ENCODE measurements at places on chromosomes 7 and 10. TPM values are rescaled to one million over a fixed set of nuclear protein-coding genes. Genes with fewer than 3 reads are reported as not detected.
A peak's percentile ranks its signal among the peaks of the same experiment; 100 is the strongest.

TBX20 gene
- not detected for total RNA-seq

PRKCQ gene
- 9.5 TPM for total RNA-seq

ZNF316 gene
- 19.3 TPM for total RNA-seq

SPDYE9 gene
- total RNA-seq, result 0.17 TPM

- no peak for DNase-seq
Measured at GRCh38 chr10:128537834-128538330, 411.7 kb upstream of the MKI67 start.

DNA sequence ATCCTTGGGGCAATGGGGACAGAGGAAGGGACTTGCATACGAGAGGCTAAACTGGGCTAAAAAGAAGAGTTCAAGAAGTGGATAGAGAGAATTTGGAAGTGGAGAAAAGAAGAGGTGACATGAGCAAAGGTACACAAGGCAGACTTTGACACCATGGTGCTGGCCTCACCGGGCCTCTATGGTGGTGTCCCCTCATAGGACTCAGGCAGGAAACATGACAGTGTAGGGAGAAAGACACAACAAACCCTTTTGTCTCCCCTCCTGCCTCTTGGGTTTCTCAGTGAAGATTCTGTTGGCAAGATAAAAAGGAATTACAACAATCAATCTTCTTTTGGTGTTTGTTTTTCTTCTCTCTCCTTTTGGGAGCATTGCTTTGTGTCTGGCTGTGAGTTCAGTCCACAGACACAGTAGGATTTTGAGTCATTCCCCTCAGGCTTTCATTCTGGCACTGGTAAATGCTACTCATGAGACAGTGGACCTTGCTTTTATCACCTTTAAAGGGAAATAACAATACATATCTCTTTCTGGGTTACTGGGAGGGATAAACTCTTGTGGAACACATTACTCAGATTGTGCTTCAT, 827.7 kb downstream of the TNS3 start:
- peak; percentile 85 for DNase-seq

DNA sequence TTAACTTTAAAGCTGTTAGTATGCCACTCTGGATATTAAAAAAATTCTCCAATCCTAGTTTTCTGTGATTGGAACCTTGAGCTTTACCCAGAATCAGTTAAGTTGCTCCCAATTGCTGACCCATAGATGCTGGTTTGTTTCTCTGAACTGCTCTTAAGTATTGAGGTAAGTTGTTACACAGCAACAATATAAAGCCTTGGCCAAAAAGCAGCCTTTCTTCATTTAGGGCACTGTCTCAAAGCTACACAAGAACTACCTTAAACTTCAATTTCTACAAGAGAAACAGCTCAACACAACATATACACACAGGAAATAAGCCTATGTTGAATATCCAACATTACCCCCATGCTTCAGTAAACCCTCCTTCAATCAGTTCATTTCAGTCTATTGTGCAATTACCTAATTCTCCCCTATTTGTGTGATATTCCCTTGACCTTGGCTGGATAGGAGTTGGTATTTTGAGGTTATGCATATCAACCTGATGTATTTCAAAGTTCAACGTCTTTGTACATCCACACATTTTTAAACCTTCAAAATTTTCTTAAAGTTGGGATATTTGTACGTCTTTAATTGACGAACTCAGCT, 11.5 kb downstream of the HNRNPA2B1 start:
- no peak for DNase-seq

DNA sequence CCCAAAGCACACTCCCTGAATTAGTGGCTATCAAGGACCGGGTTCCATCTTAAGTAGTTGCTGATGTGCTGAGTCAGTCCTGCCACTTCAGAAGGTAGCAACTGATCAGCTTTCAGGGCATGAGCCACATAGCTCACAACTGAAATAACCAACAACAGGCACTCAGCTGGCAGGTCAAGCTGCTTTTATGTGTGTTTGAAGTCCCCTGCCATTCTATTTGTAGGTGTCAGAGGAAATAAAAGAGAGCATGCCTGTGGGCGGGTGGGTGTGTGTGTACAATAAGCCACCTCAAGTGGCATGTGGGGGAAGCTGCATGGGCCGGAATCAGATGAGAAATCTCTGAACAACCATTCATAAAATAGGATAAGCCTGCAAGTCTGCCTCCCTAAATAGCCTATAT, 114.3 kb upstream of the YAE1 start:
- DNase-seq, result no peak

GRCh38 chr10:112873541-112873940, 76.5 kb upstream of the TCF7L2 start:
- no peak for DNase-seq

DNA sequence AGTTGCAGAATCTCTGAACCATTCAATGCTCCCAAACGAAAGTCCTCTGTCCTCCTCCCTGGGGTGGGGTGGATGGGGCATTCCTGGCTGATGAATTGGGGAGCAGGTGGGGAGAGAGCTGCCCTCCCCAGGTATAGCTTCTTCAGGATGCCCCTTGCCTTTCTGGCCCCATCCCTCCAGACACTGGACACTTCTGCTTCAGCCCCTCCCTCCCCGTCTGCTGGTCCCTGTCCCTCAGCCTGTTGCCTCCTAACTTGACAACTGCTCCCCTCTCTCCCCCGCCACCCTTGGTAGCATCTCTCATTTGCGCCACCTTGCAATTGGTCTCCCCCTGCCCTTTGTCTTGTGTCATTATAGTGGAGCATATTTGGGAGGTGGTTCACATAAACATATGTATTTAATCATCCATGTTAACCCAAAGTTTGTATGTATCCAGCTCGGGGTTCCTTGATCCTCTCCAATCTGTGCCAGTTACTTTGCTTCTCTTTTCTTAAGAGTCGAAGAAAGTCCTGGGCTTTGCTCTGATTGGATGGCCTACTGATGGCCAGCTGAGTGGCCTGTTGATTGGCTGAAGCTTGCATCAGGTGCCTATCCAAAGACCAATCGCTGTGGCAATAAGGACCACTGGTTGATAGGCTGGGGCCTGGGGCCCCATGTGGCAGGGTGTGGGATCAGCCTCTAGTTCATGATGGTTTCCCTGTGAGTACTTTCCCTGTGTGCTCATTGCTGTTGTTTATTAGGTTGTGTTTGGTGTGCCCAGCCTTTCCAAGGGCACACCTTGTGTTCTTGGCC, 4.0 kb upstream of the GCK start:
- no peak for DNase-seq

- DNase-seq, result no peak
Measured at GRCh38 chr7:154975984-154976383, 26.9 kb downstream of the PAXIP1 start.

- no peak for DNase-seq
Measured at GRCh38 chr7:80588591-80588990, 49.9 kb upstream of the CD36 start.

GRCh38 chr10:96688789-96689188, 31.5 kb downstream of the PIK3AP1 start:
- no peak for DNase-seq

- no peak for DNase-seq
Measured at GRCh38 chr7:55034776-55035175, 16.0 kb downstream of the EGFR start.

DNA sequence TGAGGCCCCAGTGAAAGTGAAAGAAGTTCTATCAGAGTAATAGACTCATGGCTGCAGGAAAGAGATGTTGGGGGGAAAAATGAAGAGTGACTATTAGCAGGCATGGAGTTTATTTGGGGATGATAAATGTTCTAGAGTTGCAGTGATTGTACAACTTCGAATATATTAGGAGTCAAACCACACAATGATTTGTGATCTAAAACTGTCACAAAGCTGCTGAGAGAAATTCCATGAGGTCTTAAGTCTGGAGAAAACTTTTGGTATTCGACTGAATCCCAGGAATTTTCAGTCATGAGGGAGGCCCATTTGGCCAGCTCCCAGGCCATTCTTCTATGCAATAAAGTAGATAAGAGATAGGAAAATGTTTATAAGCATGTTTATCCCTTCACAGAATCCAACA, 55.9 kb upstream of the UNC5B start:
- no peak for DNase-seq

DNA sequence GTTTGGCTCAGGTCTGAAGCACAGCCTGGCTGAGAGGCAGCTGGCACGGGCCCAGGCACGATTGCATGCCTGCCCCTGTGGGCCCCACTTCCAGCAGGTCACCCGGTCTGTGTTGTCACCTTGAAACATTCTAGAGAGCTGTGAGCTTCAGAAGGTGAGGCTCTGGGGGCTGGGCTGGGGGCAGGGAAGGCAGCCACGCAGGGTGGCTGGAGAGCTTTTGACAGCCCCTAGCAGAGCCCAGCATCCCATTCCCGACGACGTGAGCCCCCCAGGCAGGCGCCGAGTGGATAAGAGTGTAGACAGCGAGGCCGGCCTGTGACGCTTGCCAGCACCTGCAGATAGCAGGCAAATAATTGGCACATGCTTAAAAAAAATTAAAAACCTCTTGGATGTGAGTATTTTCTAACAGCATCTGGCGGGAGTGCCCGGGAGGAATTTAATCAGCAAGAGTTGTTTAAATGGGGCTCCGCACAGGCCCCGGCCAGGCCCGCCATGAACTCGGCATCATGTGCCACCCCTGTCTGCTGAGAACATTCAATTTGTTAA, 212.0 kb upstream of the TBX20 start:
- no peak for DNase-seq

- DNase-seq, result no peak
Measured at GRCh38 chr7:16697507-16698199, 51.7 kb downstream of the BZW2 start.

GRCh38 chr10:96305019-96305418, 785 bp downstream of the DNTT start:
- DNase-seq, result no peak

- no peak for DNase-seq
Measured at GRCh38 chr10:1189166-1190051, 133.2 kb downstream of the WDR37 start.

GRCh38 chr7:79453558-79454360, at the start of gene MAGI2:
Gene MAGI2 (minus strand): TSS chr7:79453667. CDS start chr7:79453320, 347 bp downstream.
- peak; percentile 17 for DNase-seq

- peak; percentile 24 for DNase-seq
Measured at GRCh38 chr10:133438711-133439273, 14.4 kb upstream of the SPRN start.

- DNase-seq, result no peak
Measured at GRCh38 chr10:125161707-125162119, 1.4 kb upstream of the CTBP2 start.

DNA sequence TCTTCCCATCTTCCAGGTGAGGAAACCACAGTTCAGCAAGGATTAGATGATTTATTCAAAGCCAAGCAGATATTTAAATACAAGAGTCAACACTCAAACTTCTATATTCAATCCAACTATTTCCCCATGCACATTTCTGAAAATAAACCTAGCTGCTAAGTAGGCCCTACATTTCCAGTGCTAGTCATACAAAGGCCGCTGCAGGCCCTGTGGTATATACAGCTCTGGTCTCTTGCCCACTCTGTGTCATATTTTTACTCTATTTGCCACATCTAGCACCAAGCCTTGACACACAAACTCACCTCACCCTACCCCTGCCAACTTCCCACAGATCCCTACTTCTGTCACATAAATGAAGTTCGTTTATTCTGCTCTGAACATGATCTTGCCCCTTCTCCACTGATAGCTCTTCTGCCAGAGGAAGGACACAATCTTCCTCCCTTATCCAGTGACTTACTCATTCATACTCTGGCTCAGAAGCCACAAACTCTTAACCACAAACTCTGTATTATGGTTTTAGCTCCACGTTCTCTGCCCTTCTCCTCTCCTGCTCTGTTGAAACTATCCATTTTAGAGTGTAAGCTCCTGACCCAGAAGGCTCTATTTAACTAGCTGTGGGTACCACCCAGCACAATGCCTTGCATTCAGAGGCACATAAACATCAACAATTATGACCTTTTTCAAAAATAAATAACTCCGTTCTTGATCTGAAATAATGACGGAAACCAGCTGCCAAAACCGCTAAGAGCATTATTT, 180.7 kb downstream of the CPEB3 start:
- DNase-seq, result peak; percentile 27

DNA sequence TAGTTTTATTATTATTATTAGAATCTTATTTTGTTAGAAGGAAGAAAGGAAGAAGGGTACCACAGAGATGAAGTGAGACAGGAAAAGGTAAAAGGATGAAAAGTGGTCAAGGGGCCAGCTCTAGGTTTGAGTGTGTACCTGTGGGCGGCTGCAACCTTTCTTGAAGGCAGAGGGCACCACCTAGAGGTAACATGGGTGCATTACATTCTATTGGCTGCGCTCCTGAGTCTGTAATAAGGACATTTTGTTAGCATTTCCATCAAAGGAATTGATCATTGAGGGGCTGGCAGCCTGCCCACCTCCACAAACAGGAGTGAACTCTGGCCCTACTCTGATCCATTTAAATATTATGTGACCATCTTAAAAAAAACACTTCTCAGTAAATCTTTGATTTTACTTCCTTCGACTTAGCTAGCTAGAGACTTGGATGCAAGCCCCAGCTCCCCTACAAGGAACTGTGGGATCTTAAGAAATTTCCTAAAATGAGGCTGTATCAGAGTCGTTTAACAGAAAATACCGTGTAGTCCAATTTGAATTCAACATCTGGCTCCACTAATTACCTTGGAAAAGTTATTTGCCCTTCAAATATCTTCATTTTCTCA, 610.4 kb downstream of the IPMK start:
- DNase-seq, result peak; percentile 30

- DNase-seq, result no peak
Measured at GRCh38 chr7:27180431-27181420, 4.3 kb downstream of the HOXA11 start.

DNA sequence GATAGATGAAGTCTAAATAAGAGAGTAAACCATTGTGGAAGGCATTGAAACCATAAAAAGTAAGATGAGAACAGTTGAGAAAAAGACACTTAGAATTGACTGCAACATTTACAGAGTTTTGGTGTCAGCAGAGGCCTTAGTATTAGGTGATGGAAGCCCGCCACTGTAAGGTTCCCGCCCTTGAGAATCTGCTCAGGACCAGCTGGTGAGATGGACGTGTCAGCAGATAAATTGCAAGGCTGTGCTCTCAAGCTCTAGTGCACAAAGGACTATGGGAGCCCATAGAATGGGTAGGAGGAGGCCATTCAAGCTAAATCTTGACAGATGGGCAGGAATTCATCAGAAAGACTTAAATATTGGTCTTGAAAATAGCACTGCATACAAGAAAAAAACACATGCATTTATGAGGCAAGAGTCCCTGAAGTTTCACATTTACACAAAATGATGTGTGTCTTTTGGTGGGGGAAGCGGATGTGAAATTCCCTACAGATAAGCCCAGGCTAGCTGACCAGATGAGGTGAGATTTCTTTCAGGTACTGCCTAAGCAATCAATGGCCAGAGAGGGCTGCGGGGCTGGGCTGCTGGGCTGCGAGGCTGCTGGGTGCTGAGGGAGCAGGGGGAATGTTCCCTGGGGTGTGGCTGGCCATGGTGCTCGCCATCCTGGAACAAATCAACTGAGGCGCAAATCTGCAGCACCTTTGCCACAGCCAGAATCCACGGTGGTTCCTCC, 42.5 kb downstream of the SYPL1 start:
- DNase-seq, result no peak
